ENCODE measurements at places on chromosomes 2 and 18. TPM values are rescaled to one million over a fixed set of nuclear protein-coding genes. Genes with fewer than 3 reads are reported as not detected.

Gene LMAN2L
- 23.1 TPM for polyA plus RNA-seq

Gene STAT1
- 30.5 TPM for polyA plus RNA-seq

Gene ACVR1
- polyA plus RNA-seq: 51.2 TPM

Gene ZNF513
- polyA plus RNA-seq: 3.4 TPM

Gene ARL4C
- polyA plus RNA-seq: 7.5 TPM

Gene CFAP65
- polyA plus RNA-seq: not detected

Gene SULT1C4
- polyA plus RNA-seq: 47.1 TPM

Gene TFCP2L1
- 0.05 TPM for polyA plus RNA-seq

Gene COLEC11
- 19.5 TPM for polyA plus RNA-seq

Gene CHMP1B
- polyA plus RNA-seq: 31.9 TPM

Gene RAB27B
- 1.9 TPM for polyA plus RNA-seq

Gene CREG2
- polyA plus RNA-seq: 0.05 TPM

GRCh38 chr18:50653402-50654093 is 93.7 kb downstream of the MAPK4 start:
- H3K4me3 ChIP-seq: no peak overlapping the region
- H3K27ac ChIP-seq: peak overlapping the region; percentile 70
- peak; percentile 71 for DNase-seq
- H3K4me1 ChIP-seq: peaks cover 7% of the 10 kb centered on the region
- no peaks in the 10 kb centered on the region for H3K36me3 ChIP-seq

GRCh38 chr18:51857989-51858388 is 482.0 kb upstream of the DCC start:
- H3K36me3 ChIP-seq: no peaks in the 10 kb centered on the region
- no peak overlapping the region for H3K27ac ChIP-seq
- DNase-seq: no peak
- no peak overlapping the region for H3K4me3 ChIP-seq
- H3K27me3 ChIP-seq: no peaks in the 10 kb centered on the region

- DNase-seq: no peak
- no peaks in the 10 kb centered on the region for H3K27me3 ChIP-seq
- H3K27ac ChIP-seq: no peak overlapping the region
- no peaks in the 10 kb centered on the region for H3K4me1 ChIP-seq
Measured at GRCh38 chr2:10378189-10378588, 69.9 kb downstream of the ODC1 start.

DNA sequence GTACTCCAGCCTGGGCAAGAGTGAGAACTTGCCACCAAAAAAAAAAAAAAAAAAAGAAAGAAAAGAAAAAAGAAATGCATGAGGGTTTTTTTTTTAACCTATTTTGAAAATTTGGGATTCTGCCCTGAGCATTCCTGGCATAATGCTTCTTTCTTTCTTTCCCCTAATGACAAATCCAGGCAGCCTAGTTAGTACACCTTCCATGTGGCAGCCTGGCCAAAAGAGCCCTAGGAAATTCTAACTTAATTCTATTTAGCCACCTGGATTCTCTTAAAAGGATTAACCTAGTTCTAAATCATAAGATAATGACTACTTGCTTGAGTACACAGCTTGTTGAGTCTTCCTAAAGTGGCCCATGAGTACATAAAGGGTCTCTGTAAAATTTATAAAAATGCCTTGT is 160.1 kb downstream of the THADA start:
- no peak overlapping the region for H3K27ac ChIP-seq
- H3K27me3 ChIP-seq: no peaks in the 10 kb centered on the region
- no peaks in the 10 kb centered on the region for H3K4me1 ChIP-seq
- no peak for DNase-seq
- no peak overlapping the region for H3K4me3 ChIP-seq

GRCh38 chr2:102159295-102159694 is 16.7 kb downstream of the IL1R1 start:
- H3K36me3 ChIP-seq: no peaks in the 10 kb centered on the region
- no peaks in the 10 kb centered on the region for H3K27me3 ChIP-seq
- no peak overlapping the region for H3K27ac ChIP-seq
- no peak for DNase-seq
- H3K4me3 ChIP-seq: no peak overlapping the region

DNA sequence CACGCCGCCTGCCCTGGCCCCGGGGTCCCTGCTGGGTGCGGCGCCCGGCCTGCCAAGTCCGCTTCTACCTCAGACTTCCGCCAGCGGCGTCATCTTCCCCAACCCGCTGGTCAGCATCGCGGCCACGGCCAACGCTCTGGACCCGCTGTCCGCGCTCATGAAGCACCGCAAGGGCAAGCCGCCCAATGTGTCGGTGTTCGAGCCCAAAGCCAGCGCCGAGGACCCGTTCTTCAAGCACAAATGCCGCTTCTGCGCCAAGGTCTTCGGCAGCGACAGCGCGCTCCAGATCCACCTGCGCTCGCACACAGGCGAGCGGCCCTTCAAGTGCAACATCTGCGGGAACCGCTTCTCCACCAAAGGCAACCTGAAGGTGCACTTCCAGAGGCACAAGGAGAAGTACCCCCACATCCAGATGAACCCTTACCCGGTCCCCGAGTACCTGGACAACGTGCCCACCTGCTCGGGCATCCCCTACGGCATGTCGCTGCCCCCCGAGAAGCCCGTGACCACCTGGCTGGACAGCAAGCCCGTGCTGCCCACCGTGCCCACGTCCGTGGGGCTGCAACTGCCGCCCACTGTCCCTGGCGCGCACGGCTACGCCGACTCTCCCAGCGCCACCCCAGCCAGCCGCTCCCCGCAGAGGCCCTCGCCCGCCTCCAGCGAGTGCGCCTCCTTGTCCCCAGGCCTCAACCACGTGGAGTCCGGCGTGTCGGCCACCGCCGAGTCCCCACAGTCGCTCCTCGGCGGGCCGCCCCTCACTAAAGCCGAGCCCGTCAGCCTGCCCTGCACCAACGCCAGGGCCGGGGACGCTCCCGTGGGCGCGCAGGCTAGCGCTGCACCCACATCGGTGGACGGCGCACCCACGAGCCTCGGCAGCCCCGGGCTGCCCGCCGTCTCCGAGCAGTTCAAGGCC is 13.7 kb downstream of the SALL3 start:
- no peak overlapping the region for H3K4me3 ChIP-seq
- no peaks in the 10 kb centered on the region for H3K36me3 ChIP-seq
- DNase-seq: no peak
- H3K27me3 ChIP-seq: no peaks in the 10 kb centered on the region
- H3K27ac ChIP-seq: no peak overlapping the region

DNA sequence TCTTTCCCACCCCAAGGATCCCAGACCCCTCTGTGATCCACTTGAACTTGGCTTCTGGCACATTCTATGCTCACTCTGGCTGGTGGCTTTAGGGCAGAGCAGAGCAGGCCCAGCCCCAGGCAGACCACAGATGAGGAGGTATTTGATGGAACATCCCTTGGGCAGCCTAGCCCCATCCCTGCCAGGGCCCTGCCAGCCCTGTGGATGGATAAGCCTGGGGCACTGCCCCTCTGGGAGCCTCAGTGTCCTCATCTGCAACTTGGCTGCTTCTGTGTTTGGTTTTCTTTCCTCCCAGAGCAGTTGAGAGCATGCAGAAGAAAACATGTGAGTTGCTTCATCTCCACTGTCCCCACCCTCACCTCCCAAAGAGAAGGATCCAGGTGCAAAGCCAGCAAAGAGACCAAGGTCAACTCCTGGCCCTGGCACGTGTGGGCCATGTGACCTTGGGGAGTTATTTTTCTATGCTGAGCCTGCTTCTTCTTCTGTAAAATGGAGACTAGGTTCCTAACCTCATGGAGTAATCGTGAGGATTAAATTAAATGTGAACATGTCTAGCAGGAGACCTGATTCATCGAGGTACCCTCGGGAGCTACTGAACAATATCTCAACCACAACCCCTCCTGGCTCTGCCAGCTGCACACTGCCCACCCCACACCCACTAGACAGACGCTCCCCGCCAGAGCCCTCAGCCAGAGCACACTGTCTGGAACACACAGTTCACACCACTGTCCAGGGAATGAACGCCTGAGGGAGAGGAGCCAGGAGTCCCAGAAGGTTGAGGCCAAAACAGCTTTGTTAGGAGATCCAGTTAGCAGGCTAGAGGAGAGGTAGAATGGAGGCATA is 14.6 kb upstream of the TNS1 start:
- no peak overlapping the region for H3K27ac ChIP-seq
- H3K4me1 ChIP-seq: peaks cover 8% of the 10 kb centered on the region
- H3K36me3 ChIP-seq: no peaks in the 10 kb centered on the region
- no peaks in the 10 kb centered on the region for H3K27me3 ChIP-seq

- no peak overlapping the region for H3K4me3 ChIP-seq
- no peaks in the 10 kb centered on the region for H3K36me3 ChIP-seq
- no peaks in the 10 kb centered on the region for H3K4me1 ChIP-seq
- no peak for DNase-seq
- H3K27me3 ChIP-seq: no peaks in the 10 kb centered on the region
Measured at GRCh38 chr18:23567671-23568070, 18.6 kb downstream of the NPC1 start.

DNA sequence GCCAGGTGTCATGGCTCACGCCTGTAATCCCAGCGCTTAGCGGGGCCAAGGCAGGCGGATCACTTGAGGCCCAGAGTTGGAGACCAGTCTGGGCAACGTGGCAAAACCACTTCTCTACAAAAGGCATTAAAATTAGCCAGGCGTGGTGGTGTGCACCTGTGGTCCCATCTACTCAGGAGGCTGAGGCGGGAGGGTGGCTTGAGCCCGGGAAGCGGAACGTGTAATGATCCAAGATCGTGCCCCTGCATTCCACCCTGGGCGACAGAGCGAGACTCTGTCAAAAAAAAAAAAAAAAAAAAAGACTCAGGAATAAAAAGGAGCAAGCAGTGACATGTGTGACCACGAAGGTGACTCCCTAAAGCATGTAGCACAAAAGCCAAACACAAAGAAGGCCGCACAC is 50.1 kb upstream of the SALL3 start:
- DNase-seq: no peak
- H3K27me3 ChIP-seq: no peaks in the 10 kb centered on the region
- H3K36me3 ChIP-seq: no peaks in the 10 kb centered on the region
- no peak overlapping the region for H3K27ac ChIP-seq
- no peak overlapping the region for H3K4me3 ChIP-seq
- H3K4me1 ChIP-seq: no peaks in the 10 kb centered on the region

DNA sequence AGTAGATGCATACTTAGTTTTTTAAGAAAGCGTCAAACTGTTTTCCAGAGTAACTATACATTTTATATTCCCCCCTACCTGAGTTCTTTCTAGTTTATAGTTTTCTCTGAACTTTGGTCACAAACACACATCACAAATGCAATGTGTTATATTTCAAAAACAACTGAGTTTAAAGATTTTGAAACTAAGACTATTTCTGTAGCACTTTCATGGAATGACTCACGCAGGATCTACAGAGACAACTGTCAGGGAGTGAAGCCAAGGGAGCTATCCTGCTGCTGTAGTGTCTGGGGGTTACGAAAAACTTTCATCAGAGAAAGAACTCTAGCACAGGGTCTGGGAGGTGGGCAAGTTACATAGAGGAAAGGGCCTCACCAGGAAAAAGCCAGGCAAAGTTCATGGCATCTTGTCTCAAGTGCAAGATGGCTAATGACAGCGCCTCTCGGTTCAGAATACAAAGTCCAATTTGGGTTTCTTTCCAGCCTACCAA is 66.8 kb downstream of the UXS1 start:
- no peak overlapping the region for H3K27ac ChIP-seq
- H3K36me3 ChIP-seq: no peaks in the 10 kb centered on the region
- no peaks in the 10 kb centered on the region for H3K27me3 ChIP-seq
- H3K4me1 ChIP-seq: no peaks in the 10 kb centered on the region

GRCh38 chr18:79366177-79367094 is 29.3 kb upstream of the NFATC1 start:
- H3K27me3 ChIP-seq: no peaks in the 10 kb centered on the region
- no peak overlapping the region for H3K27ac ChIP-seq
- peaks cover 12% of the 10 kb centered on the region for H3K4me1 ChIP-seq
- H3K4me3 ChIP-seq: no peak overlapping the region

GRCh38 chr18:23257137-23257536 is 121.9 kb downstream of the CABLES1 start:
- no peak overlapping the region for H3K4me3 ChIP-seq
- H3K27ac ChIP-seq: no peak overlapping the region
- no peak for DNase-seq
- peaks cover 12% of the 10 kb centered on the region for H3K4me1 ChIP-seq

DNA sequence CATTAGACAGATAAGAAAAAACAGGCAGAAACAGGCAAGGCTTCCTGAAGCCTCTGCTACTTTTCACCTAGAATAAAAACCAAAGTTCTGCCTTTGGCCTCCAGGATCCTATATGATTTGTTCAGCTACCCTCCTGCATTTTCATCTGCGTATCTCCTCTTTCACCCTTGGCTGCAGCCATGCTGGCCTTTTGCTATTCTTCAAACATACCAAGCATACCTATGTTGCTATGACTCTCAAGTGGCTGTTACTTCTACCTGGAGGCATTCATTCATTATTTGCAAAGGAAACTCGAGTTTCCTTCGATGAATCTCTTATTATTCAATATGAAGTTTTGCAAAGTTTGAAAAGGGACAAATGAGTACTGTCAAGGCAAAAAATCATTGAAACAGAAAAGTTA is 106.4 kb upstream of the HNMT start:
- no peak overlapping the region for H3K4me3 ChIP-seq
- no peak for DNase-seq
- H3K27ac ChIP-seq: no peak overlapping the region

- no peak overlapping the region for H3K27ac ChIP-seq
- no peaks in the 10 kb centered on the region for H3K27me3 ChIP-seq
- DNase-seq: no peak
- H3K36me3 ChIP-seq: no peaks in the 10 kb centered on the region
Measured at GRCh38 chr2:136085453-136086209, 32.3 kb downstream of the CXCR4 start.

- no peak for DNase-seq
- no peaks in the 10 kb centered on the region for H3K4me1 ChIP-seq
- H3K27ac ChIP-seq: no peak overlapping the region
- H3K36me3 ChIP-seq: no peaks in the 10 kb centered on the region
- no peaks in the 10 kb centered on the region for H3K27me3 ChIP-seq
- no peak overlapping the region for H3K4me3 ChIP-seq
Measured at GRCh38 chr2:201932511-201932910, 101.1 kb upstream of the FZD7 start.

DNA sequence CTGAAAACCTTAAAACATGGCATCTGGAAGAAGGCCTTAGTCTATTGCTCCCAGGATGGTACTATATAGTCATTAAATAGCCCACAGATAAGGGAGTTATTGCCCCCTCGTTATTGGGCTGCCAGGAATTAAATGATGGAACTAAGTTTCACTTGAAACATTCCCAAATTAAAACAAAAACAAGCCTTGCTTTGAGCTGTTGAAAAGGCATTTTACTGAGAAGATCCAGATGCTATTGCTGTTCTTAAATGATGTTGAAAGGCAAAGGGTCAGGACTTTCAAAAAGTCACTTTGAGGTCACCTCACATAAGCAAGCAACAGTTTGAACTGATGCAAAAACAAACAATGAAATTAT is 2.0 kb upstream of the AMMECR1L start:
- no peaks in the 10 kb centered on the region for H3K27me3 ChIP-seq
- no peaks in the 10 kb centered on the region for H3K4me1 ChIP-seq
- peak overlapping the region; percentile 18 for H3K27ac ChIP-seq
- no peak for DNase-seq

GRCh38 chr2:179595284-179595683 is 266.1 kb downstream of the ZNF385B start:
- no peak for DNase-seq
- no peaks in the 10 kb centered on the region for H3K27me3 ChIP-seq
- H3K27ac ChIP-seq: no peak overlapping the region
- no peak overlapping the region for H3K4me3 ChIP-seq
- H3K4me1 ChIP-seq: no peaks in the 10 kb centered on the region

- H3K36me3 ChIP-seq: no peaks in the 10 kb centered on the region
- no peaks in the 10 kb centered on the region for H3K4me1 ChIP-seq
- no peak overlapping the region for H3K4me3 ChIP-seq
- no peaks in the 10 kb centered on the region for H3K27me3 ChIP-seq
Measured at GRCh38 chr18:78492813-78493371, 486.7 kb upstream of the SALL3 start.

Measured in ovary (tissue), 10 donors.